ENCODE measurements at places on chromosomes 3 and 15.

- no peak for DNase-seq
Observed at GRCh38 chr15:85624291-85624801, 170.4 kb downstream of the KLHL25 start.

DNA sequence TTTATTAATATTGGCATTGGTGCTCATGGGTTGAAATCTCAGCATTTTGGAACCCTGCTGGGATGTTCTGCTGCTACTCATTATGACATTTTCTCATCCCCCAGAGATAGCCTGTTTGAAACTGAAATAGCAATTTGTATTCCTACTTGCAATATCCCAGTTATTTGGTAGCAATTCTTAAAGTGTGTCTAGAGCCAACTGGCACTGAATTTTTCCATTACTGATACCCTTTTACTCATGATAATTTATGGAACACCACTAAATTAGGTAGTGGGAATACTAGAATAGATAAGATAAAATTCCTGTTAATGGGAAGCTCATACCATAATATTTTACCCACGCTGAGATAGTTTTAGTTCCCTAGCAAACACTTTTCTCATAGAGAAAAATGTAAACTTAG, 309.3 kb downstream of the SV2B start:
- DNase-seq, result no peak

DNA sequence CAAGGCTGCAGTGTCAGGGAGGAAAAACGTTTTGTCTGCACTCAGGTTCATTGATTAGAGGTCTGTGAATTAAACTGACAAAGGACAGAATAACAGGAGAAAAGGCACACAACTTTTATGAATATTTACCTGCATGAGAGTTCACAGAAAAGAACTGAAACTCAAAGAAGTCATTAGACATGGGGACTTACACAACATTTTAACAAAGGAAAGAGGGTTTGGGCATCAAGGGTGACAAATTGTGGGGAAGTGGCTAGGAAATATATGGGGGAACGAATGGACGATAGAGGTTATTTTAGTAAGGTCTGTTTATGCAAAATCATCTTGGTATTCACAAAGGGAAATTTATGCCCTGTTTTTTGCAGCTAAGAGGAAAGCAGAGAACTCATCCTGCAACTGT, 65.6 kb upstream of the C15orf39 start:
- no peak for DNase-seq

- no peak for DNase-seq
Observed at GRCh38 chr3:133820889-133821675, 15.5 kb downstream of the SRPRB start.

GRCh38 chr3:123546133-123546755, 38.6 kb downstream of the HACD2 start:
- no peak for DNase-seq

DNA sequence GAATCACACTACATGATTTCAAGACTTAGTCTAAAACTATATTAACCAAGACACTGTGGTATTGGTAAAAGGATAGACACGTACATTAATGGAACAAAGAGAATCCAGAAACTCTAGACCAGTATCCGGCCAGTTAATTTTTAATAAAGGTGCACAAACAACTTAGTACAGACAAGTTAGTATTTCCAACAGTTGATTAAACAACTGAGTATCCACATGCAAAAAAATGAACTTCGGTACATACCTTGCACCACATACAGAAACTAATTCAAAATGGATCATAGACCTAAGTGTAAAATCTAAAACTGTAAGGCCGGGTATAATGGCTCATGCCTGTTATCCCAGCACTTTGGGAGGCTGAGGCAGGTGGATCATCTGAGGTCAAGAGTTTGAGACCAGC, 46.6 kb upstream of the DUSP7 start:
- DNase-seq, result no peak

GRCh38 chr3:57150113-57150581, 15.0 kb downstream of the IL17RD start:
- no peak for DNase-seq

DNA sequence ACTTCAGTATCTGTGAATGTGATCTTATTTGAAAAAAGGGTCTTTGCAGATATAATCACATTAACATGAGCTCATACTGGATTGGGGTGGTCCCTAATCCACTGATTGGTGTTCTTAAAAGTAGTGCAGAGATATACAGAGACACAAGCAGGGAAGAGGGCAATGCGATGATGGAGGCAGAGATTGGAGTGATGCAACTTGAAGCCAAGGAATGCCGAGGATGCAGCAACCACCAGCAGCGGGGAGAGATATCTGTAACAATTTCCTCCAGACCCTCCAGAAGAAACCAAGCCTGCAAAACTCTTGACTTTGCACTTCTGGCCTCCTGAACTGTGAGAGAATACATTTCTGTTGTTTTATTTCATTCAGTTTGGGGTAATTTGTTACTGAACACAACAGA, 171.0 kb upstream of the MBNL1 start:
- DNase-seq, result no peak

DNA sequence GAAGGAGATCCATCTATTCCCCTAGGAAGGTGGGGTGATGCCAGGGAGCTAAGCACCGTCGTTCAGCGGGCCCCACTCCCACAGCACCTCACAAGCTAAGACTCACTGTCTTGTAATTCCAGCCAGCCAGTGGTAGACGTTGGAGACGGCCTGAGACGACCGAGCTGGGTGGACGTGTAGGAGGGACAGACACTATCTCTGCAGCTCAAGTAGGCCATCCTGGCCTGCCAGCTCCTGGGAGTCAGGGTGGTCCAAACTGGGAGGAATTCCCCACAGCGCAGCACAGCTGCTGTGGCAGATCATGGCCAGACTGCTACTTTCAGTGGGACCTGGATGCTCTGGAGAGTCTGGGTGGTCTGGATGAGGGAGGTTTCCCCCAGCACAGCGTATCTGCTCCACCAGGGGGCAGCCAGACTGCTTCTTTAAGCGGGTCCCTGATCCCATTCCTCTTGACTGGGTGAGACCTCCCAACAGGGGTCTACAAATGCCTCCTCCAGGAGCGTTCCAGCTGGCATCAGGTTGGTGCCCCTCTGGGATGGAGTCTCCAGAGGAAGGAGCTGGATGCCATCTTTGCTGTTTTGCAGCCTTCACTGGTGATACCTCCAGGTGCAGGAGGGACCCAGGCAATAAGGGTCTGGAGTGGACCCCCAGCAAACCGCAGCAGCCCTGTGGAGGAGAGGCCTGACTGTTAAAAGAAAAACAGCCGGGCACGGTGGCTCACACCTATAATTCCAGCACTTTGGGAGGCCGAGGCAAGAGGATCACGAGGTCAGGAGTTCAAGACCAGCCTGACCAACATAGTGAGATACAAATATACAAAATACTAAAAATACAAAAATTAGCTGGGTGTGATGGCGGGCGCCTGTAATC, 27.6 kb downstream of the GNB5 start:
- DNase-seq, result no peak

- no peak for DNase-seq
Observed at GRCh38 chr15:29115093-29115991, 154.3 kb downstream of the NSMCE3 start.

DNA sequence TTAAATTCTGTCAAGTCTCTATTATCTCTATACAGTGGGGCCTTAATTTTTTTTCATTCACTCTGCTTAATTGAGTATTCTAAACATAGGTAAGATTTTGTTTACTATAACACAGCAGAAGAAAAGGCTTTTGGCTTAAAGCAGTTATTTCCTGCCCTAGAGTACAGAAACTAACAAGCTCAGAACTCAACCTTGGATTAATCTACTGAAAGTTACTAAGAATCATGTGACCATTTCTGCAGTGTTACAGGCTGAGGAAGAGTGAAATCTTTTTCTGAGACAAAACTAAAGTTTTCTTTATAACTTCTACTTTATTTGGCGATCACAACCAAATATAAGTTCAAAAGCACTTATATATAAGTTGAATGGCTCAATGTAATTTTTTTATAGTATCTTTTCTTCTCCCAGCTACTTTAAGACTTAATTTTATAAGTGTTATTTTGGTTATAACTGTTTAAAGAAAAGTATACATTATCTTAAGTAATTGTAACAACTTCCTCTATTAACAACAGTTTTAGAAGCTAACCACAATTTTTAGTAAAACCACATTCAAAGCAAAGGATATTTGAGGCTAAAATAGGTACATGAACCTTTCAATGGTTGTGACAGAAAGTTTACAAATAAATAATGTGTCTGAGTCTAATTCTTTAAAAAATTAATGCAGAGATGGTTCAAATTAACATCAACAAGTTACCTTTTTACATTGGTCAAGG, 240.6 kb upstream of the NAALADL2 start:
- DNase-seq, result no peak

DNA sequence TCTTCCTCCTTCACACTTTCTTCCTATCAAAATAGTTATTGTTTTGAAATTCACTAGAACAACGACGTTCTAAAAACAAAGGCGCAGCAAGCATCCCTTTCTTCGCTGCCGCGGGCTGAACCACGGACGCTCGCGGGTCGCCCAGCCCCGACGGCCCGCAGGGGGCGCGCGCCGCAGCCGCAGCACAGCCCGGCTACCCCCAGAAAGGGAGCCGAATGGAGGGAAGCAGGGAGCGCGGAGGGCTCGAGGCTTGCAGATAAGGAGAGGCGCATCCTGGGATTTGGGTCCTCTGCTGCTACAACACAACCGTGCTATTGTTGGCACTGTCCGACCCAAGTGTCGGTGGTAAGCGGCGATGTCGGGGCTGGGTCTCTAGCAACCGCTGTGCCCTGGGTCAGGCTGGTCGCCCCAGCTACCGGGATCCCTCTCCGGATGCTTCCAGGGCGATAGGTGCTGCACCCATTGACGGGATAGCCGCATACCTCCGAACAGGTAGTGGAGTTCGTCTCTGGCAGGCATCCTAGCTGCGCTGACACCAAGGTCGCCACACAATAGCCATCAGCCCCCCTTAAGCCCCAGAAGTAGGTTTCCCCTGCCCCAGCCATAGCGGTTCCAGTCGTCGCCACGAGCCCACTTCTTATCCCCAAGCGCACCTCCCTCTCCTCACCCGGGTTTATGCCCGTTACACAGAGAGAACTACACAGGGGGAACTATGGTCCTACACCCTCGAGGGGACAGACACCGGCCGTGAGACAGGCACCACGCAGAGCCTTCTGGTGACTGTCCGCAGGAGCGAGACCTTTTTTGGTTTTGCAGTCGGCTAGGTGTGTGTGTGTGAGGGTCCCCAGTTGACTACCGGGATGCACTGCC, 6.0 kb downstream of the ONECUT1 start:
- DNase-seq, result no peak

DNA sequence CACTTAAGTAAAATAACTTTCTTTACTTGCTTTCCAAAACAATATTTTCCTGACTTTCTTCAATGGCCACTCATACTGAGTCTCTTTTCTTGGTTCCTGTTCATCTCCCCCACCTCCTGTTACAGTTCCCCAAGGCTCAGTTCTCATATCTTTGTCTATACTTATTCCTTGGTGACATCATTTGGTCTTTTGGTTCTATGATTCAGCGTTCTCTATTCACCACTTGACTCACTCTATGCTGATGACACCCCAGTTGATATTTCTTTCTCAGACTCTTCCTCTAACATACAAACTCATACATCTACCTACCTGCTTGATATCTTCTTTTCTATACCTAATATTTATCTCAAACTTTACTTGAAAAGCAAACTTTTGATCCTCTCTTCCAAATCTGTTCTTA, 85.0 kb upstream of the P3H2 start:
- no peak for DNase-seq

GRCh38 chr3:175212896-175213295, 353.8 kb downstream of the NAALADL2 start:
- DNase-seq, result no peak

GRCh38 chr3:127168271-127168670, 24.7 kb upstream of the PRR23E start:
- DNase-seq, result no peak

DNA sequence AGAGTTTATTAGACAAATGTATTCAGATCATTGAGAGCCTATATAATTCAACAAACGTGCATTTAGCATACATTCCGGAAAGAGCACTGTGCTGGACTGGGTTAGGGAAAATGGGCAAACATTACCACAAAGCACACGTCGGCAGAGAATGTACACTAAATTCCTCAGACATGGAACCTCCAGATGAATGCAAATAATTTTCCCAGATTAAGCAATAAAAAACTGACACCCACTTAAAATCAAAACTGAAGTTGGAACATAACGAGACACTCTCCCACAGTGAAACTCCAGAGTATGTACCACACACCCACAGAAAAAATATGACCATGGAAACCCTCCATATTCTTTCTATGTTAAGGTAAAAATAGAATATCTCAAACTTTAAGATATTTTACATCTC, 4.8 kb downstream of the SECISBP2L start:
- DNase-seq, result no peak

DNA sequence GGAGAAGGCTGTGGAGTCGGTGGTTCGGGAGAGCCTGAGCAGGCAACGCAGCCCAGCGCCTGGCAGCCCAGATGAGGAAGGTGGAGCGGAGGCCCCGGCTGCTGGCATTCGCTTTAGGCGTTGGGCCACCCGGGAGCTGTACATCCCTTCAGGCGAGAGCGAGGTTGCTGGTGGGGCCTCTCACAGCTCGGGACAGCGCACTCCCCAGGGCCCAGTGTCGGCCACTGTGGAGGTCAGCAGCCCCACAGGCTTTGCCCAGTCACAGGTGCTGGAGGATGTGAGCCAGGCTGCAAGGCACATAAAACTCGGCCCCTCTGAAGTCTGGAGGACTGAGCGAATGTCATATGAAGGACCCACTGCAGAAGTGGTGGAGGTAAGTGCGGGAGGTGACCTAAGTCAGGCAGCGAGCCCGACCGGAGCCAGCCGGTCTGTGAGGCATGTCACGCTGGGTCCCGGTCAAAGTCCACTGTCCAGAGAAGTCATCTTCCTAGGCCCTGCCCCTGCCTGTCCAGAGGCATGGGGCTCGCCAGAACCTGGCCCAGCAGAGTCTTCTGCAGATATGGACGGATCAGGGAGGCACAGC, 26.7 kb downstream of the SYNM start:
- DNase-seq, result no peak

- DNase-seq, result no peak
Observed at GRCh38 chr15:58839485-58839884, 68.4 kb downstream of the MINDY2 start.

GRCh38 chr15:63425426-63425985, 43.9 kb upstream of the CA12 start:
- no peak for DNase-seq

- DNase-seq, result no peak
Observed at GRCh38 chr3:107289354-107289753, 87.9 kb upstream of the CCDC54 start.

DNA sequence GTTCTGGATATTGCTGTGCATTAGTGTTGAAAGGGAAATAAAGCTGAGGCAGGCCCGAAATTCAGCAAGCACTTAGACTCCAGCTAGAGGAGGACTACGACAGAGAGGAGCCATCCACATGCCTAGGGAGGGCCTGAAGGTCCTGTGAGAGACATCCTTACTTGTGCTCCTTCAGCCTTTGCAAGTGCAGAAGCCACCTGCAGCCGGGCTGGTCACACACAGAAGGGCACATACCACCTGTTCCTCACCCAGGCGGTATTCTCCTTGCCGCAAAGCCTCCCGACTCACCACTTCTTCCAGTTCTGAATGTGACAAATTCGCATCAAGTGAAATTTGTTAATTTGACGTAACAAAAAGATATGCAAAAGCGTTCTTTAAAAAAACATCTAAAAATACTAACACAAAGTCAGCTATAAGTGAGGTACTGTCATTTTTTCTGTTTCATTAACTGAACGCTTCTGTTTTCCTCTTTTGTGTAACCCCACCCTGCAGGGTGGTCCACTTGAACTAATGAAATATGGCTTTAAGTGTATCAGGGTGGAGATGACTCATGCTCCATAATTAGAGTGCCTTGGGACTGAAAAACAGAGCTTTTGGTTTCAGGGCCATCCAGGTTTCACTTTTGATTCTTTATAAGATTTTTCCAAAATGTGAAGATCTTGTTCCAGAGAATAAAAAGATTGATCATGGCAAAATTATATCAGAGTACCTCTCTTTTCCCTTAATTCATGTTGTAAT, 467.9 kb upstream of the ATP11B start:
- DNase-seq, result no peak

Measured in stimulated activated CD4-positive, alpha-beta T cell treated with anti-CD3 and anti-CD28 coated beads, Interleukin-1b, Interleukin-23, amount 100 ng/mL, for 1 hour (primary cell).